ENCODE measurements at places on chromosomes 11 and 22. TPM values are rescaled to one million over a fixed set of nuclear protein-coding genes. Genes with fewer than 3 reads are reported as not detected.

GRCh38 chr11:79422866-79423265, 18.0 kb downstream of the TENM4 start:
- DNase-seq, result no peak
- H3K4me3 ChIP-seq, result no peak overlapping the region
- no peaks in the 10 kb centered on the region for H3K4me1 ChIP-seq
- no peaks in the 10 kb centered on the region for H3K27me3 ChIP-seq
- H3K36me3 ChIP-seq, result no peaks in the 10 kb centered on the region

CCDC157 gene
- 11.1 TPM for total RNA-seq

FLRT1 gene
- total RNA-seq, result 0.12 TPM

SYT7 gene
- total RNA-seq, result 4.4 TPM

DNA sequence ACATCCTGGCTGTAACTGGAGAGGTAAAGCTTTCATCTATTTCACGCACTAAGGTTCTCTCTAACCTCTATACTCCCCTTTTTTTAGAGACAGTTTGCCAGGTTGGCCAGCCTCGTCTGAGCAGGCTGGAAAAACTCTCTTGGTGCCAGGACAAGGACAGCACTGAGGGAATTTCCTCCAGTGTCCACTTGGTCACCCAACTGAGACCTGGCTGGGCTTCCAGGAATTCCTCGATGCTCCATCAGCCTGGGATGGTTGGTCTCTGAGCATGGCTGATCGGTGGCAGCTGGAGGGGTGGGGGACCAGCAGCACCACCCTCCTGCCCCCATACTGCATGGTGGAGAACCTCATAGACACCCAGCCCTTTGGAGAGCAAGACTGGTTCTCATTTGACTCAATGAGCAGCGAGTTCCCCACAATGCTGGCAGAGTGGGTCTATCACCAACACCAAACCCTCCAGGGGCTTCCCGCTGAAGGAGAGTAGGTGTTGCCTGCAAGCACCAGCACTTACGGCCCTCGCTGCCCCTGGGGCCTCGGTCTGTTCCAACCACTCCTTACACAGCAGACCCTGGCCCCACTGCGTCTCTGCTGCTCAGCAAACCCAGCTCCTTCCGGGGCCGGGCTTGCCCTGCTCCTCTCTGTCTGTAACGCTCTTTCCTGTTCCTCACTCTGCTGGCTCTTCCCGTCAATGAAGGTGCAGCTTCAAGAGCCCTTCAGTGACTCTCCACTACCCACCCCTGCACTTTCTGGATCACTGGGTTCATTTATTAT, 122.2 kb downstream of the ST3GAL4 start:
- no peak overlapping the region for H3K27ac ChIP-seq
- DNase-seq, result no peak
- H3K4me3 ChIP-seq, result no peak overlapping the region
- peaks cover 15% of the 10 kb centered on the region for H3K4me1 ChIP-seq
- no peaks in the 10 kb centered on the region for H3K36me3 ChIP-seq
- no peaks in the 10 kb centered on the region for H3K27me3 ChIP-seq

CHADL gene
- not detected for total RNA-seq

- no peak for DNase-seq
- H3K4me3 ChIP-seq, result no peak overlapping the region
- H3K4me1 ChIP-seq, result no peaks in the 10 kb centered on the region
- no peaks in the 10 kb centered on the region for H3K36me3 ChIP-seq
- H3K27ac ChIP-seq, result no peak overlapping the region
- no peaks in the 10 kb centered on the region for H3K27me3 ChIP-seq
Measured at GRCh38 chr22:46923394-46923793, 160.9 kb downstream of the TBC1D22A start.

CRYBB3 gene
- total RNA-seq, result 0.19 TPM

NCAPD3 gene
- 45.0 TPM for total RNA-seq

GRCh38 chr11:14119357-14119756, 156.8 kb downstream of the SPON1 start:
- no peak overlapping the region for H3K4me3 ChIP-seq
- no peaks in the 10 kb centered on the region for H3K36me3 ChIP-seq
- no peaks in the 10 kb centered on the region for H3K4me1 ChIP-seq
- DNase-seq, result no peak
- no peak overlapping the region for H3K27ac ChIP-seq

GRCh38 chr11:107017433-107018218, 650 bp downstream of the GUCY1A2 start:
- peaks cover 53% of the 10 kb centered on the region for H3K27me3 ChIP-seq
- H3K4me1 ChIP-seq, result no peaks in the 10 kb centered on the region
- DNase-seq, result peak; percentile 86
- H3K27ac ChIP-seq, result no peak overlapping the region
- peak overlapping the region; percentile 75 for H3K4me3 ChIP-seq
- no peaks in the 10 kb centered on the region for H3K36me3 ChIP-seq

DNA sequence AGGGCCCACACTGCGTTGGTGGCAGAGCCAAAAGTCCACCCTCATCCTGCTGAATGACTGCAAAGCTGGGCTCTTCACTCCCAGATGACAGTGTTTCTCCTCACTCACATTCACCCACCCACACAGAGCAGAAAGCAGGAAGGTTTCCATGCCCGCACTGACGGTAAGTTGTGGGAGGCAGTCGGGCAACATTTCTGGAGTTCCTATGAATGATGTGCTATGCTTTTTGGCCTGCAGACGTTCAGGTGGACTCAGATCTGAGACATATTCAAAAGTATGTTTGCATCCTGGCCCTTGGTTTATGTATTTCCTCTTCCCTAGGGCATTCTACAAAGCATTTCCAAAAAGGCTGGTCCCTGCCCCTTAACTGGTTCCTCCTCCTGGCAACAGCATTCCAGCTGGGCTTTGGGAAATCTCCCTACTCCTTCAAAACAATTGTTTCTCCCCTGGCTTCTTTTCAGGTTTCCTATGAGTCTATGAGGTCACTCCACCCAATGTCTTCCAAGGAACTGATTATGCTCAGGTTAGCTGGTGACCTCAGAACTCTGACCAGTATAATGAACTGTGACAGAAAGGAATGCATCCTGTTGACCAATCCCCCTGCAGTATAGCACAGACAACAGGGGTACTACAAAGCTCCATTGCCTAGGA, 36.4 kb downstream of the PACSIN2 start:
- peaks cover 21% of the 10 kb centered on the region for H3K4me1 ChIP-seq
- no peaks in the 10 kb centered on the region for H3K36me3 ChIP-seq
- no peaks in the 10 kb centered on the region for H3K27me3 ChIP-seq
- H3K4me3 ChIP-seq, result no peak overlapping the region

DNA sequence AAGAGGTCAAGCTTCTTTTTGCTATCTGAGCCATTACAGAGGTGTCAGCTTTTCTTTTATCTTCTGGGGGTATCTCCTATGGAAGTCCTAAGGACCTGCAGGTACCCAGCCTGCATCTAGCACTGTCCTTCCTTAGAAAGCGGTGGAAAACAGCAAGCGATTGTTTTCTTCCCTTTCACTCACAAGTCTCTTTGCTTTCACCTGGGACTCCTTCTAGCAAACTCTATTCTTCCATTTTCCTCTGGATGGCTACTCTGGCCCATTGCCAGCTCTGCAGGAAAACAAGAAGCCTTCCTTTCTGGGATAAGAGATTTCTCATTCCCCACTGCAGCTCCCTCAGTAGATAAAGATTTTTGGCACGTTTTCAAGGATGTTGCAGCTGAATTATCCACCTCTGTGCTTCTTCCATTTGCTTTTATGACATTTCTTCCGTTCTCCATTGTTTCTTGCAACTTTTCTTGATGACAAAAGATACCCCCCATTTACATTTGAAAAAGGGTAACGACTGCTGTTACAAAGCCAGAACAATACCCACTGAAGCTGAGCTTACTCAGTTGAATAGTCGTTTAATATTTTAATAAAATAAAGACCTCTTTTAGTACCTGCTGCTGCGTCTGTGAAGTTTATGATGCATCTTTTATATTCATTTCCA, 40.2 kb upstream of the BDNF start:
- no peak overlapping the region for H3K4me3 ChIP-seq
- no peak for DNase-seq
- no peaks in the 10 kb centered on the region for H3K27me3 ChIP-seq
- no peak overlapping the region for H3K27ac ChIP-seq
- no peaks in the 10 kb centered on the region for H3K36me3 ChIP-seq

Measured in neural progenitor cell (in vitro differentiated cells).